ENCODE measurements at places on chromosomes 3 and 15. TPM values are rescaled to one million over a fixed set of nuclear protein-coding genes. Genes with fewer than 3 reads are reported as not detected.

The DUOXA2 gene
- total RNA-seq: not detected

The ARL14 gene
- 3.9 TPM for total RNA-seq

The PAQR5 gene
- 16.5 TPM for total RNA-seq

The ZNF717 gene
- 5.2 TPM for total RNA-seq

The RTP1 gene
- not detected for total RNA-seq

Data from PC-3 (cell line).